Pancreas (tissue), 10 donors: ENCODE measurements at places on chromosomes 13 and 19. TPM values are rescaled to one million over a fixed set of nuclear protein-coding genes. Genes with fewer than 3 reads are reported as not detected.
A peak's percentile ranks its signal among the peaks of the same experiment; 100 is the strongest.

The NLRP5 gene
- total RNA-seq: not detected

- peak; percentile 65 for DNase-seq
Measured at GRCh38 chr19:56066152-56067023, 54.7 kb downstream of the ZNF787 start.

The S1PR2 gene
- 3.9 TPM for total RNA-seq

The DIAPH3 gene
- total RNA-seq: 0.19 TPM

DNA sequence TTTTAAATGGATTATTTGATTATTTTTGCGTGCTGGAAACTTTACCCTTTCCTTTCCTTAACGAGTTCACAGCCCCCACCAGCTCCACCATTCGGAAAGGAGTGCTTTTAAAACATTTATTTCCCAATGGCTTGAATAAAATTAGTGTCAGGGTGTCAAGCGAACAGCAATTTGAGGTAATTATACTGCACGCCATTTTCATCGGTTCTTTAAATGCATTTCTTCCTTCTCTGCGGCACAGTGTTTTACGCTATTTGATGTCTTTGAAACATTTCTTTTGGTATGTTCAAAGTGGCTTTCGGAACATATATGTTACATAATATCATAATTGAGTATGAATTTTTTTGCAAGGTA, 309 bp upstream of the SLITRK1 start:
- no peak for DNase-seq

- DNase-seq: no peak
Measured at GRCh38 chr13:39282400-39282972, 244.2 kb downstream of the NHLRC3 start.
